ENCODE measurements at places on chromosomes 6 and 20.

DNA sequence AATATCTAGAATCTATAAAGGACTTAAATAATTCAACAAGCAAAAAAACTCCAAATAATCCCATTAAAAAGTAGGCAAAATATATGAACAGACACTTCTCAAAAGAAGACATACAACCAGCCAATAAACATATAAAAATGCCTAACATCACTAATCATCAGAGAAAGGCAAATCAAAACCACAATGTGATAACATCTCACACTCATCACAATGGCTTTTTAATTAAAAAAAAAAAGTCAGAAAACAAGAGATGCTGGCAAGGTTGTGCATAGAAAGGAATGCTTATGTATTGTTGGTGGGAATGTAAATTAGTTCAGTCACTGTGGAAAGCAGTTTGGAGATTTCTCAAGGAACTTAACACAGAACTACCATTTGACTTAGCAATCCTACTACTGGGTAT lies 979.6 kb upstream of the MAP3K7 start:
- DNase-seq, result no peak

GRCh38 chr20:58772786-58773185 lies 77.9 kb downstream of the GNAS-AS1 start:
- no peak for DNase-seq

GRCh38 chr20:33306807-33307206 lies 23.8 kb downstream of the BPIFB1 start:
- no peak for DNase-seq

DNA sequence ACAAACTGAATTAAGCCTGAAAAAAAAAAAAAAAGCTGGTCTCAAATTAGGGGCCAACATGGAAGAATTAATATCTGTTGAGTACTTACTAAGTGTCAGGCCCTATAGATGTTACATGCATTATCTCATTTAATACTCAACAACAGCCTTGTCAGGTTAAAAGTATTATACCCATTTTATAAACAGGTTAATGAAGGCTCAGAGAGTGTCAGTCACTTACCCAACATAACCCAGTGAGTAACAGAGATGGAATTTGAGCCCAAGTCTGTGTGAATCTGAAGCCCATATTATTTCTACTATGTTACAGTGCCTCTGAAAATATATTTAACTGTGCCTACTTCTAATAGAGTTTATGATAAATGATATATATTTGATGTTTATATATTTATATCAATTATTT lies 11.3 kb upstream of the EIF2S2 start:
- DNase-seq, result no peak

DNA sequence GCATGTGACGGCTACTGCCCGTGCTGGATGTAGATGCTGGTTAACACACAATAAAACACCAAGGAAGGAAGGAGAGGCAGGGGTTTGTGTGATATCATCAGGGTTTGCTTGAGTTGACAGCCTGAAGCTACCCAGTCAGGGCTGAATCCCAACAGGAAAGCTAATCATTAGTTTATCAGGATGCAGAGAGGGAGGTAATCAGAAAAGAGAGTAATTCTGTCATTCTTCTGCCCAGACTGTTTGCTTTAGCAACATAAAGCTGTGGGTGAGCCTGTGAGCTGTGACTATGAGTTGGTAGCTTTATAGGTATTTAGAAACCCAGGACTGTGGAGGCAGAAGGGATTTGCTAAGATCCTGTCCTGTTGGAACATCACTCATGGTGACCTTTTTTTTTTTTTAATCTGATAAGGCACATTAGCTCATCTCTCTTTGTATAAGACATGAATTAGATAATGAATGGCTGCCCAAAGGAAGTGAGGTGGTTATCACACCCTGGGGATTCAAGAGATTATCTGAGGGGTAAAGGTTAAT lies 79.3 kb downstream of the CAP2 start:
- DNase-seq, result no peak

DNA sequence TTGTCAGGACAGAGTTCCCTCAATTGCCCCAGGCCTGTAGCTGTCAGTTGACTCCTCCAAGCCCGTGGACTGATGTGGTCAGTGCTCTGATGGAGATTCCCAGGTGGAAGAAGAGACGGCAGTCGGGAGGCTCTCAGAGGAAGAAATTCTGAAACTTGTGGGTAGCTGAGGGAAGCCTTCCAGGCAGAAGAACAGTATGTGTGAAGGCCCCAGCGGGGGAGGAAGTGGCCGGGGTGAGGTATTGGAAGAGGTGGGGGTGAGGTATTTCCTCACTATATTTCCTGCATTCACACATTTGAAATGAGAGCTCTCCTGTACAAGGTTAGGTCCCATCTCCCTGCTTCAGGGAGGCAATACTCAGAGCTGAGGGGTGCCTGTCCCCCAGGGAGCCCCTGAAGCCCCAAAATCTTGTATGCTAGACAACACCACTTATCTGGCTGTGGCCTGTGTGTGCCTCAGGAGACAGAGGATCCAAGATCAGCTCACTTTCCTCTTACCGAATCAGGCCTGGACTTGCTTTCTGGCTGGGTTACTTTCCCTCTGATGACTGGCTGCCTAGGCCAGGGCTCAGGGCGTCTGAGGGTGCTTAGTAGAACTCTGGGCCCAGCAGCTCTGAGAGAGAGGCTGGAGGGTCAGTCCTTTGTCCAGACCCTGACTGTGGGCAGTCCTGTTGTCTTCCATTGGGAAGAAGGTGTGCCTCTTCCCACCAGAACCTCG lies 49.3 kb upstream of the MYL9 start:
- peak; percentile 60 for DNase-seq

DNA sequence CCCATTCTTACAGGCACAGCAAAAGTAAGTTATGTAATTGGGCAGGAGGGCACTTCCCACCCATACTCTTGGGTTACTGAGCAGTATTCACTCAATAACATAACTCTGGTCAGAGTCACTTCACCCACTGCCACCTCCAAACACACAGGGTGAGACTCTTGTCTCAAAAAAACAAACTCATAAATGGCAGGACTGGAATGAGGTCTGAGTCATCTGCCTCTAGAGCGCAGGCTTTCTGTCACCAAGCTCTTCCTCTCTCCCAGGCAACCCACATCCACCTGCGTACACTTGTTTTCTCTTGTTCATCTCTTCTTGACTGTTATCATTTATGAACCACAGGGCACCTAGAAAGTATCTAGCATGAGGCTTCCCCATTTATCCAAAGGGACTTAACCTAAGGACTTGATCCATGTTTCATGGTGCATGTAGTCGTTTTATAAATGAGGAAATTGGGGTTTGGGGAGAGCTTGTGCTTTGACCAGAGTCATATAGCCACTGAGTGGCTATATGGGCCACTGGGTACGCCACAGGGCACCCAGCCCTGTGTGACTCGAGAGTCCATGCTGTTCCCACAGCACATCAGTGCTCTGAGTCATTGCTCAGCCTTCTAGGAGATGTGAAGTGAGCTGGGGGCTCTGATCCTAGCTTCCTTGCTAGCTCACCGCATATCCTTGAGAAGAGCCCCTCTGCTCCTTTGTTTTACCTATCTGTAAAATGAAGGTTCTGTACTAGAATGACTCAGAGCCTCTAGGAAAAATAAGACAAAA lies 22.4 kb downstream of the C20orf173 start:
- no peak for DNase-seq

DNA sequence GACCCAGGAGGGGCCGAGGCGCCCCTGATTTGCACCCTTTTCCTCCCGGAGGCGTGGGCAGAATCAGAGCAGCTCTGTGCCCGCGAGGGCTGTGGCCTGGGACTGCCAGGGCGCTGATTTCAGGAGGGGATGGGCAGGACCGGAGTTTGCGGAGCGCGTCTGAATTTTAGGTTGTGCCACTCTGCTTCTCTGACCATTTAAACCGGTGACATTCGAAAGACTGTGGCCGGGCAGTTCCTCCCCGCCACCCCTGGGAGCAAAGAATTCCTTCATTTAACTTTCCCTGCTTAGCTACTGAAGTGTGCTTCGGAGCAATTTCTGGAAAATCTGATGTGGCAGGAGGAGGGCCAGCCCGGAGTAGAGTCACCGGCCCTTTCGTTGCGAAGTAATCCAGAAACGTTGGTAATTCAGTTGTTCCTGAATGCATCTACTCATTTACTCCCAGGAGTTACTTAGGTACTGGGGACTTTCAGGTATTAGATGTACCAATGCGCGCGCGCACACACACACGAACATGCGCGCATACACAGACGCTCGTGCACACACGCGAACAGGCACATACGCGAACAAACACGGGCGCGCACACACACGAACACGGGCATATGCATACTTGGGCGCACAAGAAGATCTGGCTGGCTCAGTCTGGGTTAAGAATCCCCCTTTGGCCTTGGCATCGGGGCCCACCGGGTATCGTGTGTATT lies 568 bp downstream of the CCDC170 start:
- peak; percentile 11 for DNase-seq

DNA sequence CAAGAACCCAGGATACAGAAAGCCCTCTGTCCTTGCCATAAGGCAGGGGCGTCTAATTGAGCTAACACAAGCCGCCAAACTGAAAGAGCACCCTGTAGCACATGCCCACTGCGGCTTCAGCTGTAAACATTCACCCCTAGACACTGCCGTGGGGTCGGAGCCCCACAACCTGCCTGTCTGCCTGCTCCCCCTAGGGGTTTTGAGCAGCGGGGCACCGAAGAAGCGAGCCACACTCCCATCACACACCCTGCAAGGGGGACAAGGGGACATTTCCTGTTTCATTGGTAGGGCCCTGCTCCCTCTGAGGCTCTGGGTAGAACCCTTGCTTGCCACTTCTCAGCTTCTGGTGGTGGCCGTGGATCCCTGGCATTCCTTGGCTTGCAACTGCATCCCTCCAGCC lies 45.2 kb upstream of the BCLAF1 start:
- DNase-seq, result no peak

DNA sequence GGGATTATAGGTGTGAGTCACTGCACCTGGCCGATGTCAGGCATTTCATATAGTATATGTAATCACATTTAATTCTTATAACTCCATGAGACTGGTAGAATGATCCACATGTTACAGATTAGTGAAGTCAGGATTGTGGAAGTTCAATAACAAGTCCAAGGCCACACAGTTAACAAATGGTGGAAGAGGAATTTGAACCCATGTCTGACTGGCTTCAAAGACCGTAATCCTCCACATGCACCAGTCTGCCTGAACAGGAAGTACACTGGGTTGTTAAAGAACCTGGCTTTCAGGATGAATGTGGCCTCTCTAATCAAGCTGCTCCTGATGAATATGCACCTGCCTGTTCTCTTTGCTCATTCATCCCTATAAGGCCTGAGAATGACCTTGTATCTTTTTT lies 122.0 kb upstream of the HDAC2 start:
- no peak for DNase-seq

DNA sequence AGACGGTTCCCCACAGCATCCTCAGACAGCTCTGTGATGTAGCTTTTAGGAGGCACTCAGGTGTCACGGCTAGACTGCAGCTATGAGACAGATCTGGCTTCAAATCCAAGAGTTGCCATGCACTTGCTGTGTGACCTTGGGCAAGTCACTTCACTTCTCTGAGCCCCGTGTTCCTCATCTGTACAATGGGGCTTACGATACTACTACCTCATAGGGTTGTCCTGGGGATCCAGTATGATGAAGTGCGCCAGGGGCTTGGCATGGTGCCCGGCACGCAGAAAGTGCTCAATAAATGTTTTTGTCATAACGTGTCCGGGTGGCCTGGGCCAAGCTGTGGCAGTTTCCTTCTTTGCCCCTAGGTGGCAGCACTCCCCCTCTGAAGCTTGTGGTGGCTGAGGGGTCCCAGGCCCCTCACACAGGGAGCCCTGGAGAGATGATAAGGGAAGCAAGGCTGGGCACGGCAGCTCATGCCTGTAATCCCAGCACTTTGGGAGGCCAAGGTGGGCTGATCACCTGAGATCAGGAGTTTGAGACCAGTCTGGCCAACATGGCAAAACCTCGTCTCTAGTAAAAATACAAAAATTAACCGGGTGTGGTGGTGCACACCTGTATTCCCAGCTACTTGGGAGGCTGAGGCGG lies 19.1 kb upstream of the CHMP4B start:
- peak; percentile 26 for DNase-seq

DNA sequence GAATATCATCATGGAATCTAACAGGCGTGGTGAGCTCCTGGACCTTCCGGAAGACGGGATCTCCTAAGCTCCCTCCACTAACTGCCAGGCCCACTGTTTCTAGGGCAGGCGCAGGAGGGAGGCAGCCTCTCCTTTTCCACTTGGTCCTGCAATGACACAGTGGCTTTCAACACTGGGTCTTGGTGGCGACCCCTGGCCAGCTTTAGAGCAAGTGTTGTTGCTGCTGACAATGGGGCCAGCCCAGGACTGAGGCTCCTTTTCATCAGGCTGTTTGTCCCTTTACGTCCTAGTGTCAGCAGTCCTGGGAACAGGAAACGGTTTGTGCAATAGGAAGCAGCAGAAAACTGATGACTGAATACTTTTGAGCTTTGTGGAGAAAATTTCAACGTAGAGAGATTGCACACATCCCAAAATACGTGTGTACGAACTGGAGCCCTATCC lies 9.7 kb upstream of the QKI start:
- no peak for DNase-seq

- DNase-seq, result no peak
Measured at GRCh38 chr6:7021301-7021700, 86.5 kb upstream of the RREB1 start.

- no peak for DNase-seq
Measured at GRCh38 chr6:152094992-152095592, 287.6 kb downstream of the ESR1 start.

Data from central memory CD4-positive, alpha-beta T cell (primary cell).